Stimulated activated CD8-positive, alpha-beta memory T cell treated with anti-CD3 and anti-CD28 coated beads, Interleukin-7, amount 100 ng/mL, for 4 hours (primary cell): ENCODE measurements at places on chromosomes 5 and 9.

- DNase-seq = no peak
These were observed 91.2 kb downstream of the ARRDC3 start for GRCh38 chr5:91291628-91292569.

DNA sequence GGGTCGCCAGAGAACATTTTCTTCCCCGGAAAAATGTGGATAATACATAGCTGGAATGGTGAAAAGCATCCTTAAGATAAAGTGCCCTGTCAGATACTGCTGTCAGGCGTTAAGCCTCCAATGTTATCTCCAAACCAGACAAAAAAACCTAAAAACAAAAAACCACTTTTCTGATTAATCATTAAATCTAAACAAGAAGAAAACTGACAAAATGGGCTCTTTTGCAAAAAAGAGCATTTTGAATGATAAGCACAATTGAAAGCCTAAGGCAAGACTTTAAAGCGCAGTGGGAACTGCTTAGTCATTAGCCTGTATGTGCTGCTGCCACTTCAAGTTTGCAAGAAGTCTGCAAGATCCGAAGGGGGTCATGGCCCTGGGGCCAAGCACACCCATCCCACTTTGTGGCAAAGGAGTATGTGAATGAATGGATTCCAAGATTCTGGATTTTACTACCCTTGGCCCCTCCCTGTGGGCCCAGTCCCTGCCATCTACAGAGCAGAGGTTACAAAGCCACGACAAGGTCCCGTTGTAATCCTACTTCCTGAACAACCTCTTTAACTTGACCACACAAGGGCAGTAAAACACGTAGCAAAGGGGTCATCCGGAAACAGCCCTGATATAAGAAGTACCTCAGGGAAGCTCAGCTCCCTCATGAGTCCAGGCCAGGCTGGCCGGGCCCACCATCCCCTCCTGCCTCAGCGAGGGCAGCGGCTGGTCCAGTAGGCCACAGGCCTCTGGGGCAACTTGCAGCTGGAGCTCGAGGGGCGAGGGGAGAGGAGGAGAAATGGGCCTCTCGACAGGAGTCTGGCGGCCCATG lies 29.7 kb downstream of the SHB start:
- DNase-seq = no peak

DNA sequence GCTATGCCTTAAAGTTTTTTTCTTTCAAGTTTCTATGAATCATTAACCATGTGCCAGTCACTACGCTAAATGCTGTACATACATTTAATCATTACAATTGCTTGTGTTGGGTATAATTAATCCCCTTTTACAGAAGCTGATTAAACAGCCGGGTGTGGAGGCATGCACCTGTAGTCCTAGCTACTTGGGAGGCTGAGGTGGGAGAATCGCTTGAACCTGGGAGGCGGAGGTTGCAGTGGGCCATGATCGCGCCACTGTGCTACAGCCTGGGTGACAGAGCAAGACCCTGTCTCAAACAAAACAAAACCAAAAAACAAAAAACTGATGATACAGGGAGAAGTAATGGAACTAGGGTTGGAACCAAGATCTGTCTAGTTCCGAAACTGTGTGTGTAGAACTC lies 1.2 kb upstream of the UBE2R2 start:
- DNase-seq = no peak

DNA sequence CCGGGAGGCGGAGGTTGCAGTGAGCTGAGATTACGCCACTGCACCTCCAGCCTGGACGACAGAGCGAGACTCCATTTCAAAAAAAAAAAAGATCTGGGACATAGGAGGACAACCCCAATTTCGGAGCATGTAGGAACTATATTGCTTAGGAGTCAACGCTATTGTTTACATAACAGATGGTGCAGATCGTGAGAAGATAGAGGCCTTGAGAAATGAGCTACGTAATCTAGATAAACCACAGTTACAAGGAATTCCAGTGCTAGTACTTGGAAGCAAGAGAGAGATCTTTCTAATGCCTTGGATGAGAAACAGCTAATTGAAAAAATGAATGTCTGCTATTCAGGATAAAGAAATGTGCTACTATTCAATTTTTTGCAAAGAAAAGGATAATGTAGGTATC lies 20.3 kb downstream of the TBC1D2 start:
- DNase-seq = no peak

- no peak for DNase-seq
These were observed 12.8 kb downstream of the RALGPS1 start for GRCh38 chr9:126927419-126927818.

DNA sequence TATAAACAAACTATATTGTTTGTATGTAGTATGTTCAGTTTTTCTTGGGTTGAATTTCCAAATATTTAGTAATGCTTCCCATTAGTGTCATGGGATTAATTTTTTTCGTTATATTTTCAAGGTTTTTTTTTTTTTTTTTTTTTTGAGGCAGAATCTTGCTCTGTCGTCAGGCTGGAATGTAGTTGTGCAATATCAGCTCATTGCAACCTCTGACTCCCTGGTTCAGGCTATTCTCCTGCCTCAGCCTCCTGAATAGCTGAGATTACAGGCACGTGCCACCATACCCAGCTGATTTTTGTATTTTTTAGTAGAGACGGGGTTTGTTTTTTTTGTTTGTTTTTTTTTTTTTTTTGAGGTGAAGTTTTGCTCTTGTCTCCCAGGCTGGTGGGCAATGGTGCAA lies 10.6 kb downstream of the DDX46 start:
- DNase-seq = no peak

DNA sequence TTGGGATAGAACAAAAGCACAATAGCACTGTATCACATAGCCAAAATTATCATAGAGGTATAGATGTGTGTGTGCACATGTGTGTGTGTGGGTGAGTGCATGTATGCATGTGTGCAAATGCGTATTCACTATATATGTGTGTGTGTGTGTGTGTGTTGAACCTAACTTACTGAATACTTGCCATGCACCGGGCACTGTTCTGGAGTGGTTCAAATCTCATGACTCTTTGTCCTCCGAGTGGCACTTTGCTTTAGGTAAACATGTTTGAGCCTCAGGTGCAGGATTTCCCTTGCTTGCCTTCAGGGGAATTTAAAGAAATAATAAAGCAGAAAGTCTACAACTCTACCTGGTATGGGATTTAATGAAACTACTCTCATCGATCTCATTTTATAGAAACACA lies 183.5 kb upstream of the GDNF start:
- DNase-seq = no peak

DNA sequence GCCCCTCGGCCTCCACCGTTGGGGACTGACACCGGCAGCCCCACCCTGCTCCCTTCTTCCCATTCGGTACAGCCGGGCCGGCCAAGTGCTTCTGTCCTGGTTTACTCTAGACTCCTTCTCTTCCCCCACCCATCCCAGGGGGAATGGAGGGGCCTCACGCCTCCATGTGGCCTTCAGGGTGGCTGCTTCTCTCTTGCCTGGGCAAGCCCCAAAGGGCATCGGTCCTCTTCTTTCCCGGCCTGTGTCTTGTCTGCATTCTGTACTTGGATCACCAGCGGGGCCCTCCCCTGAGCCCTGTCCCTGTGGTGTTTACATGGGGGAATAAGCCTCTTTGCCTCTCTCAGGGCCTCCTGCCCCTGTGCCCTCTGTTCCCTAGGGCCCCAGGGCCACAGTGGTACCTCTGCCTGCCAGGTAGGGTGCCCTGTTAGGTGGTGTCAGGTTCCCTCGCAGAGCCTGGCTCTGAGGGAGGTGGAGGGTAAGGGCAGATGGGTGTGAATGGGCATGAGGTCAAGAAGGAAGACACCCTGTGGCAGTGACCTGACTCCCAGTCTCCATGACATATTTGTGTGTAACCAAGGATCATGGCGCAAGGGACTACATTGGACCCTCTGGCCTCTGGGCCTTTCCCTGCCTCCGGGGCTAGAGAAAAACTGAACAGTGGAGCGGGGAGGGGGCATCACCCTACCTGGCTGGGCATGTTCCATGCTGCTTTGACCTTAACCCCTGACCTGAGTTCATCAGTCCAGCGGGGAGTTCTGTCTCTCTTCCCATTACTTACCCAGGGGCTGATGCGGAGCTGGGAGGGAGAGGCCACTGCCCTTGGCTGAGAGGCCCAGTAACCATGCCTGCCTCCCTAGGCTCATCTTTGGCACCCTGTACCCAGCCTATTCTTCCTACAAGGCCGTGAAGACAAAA lies 1.6 kb downstream of the REEP2 start:
- DNase-seq = no peak

- DNase-seq = no peak
These were observed 77.3 kb upstream of the RPS23 start for GRCh38 chr5:82355496-82355895.

GRCh38 chr5:40680741-40681362 lies 1.1 kb downstream of the PTGER4 start:
- peak; percentile 36 for DNase-seq

DNA sequence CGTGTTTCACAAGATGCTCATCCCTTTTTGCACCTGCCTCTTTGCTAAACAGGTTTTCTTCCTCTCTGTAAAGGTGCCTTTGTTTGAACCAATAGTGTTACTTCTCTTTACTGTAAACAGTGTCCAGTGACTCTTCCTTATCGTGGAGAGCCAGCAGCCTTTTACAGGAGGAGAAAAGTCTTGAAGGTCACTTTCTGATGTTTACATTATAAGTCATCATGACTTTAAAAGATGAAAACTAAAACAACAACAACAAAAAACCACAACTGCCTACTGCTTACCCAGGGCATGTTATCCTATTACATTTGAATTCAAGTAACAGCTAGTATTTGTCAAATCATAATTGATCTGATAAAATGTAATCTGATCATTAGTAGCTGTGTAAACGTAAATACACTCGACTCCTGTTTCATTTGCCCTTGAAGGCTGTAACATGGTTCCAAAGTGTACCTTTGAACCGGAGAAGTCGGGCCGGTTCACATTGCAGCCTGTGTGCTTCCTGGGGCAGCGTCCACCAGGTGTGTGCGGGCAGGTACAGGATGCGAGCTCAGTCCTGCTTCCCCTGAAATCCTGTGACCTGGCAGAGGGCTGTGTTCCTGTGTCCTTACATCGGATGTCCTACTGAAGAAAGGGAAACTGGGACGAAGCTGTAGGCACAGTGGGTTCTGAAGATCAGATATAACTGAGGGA lies 118.1 kb downstream of the C9orf152 start:
- no peak for DNase-seq

DNA sequence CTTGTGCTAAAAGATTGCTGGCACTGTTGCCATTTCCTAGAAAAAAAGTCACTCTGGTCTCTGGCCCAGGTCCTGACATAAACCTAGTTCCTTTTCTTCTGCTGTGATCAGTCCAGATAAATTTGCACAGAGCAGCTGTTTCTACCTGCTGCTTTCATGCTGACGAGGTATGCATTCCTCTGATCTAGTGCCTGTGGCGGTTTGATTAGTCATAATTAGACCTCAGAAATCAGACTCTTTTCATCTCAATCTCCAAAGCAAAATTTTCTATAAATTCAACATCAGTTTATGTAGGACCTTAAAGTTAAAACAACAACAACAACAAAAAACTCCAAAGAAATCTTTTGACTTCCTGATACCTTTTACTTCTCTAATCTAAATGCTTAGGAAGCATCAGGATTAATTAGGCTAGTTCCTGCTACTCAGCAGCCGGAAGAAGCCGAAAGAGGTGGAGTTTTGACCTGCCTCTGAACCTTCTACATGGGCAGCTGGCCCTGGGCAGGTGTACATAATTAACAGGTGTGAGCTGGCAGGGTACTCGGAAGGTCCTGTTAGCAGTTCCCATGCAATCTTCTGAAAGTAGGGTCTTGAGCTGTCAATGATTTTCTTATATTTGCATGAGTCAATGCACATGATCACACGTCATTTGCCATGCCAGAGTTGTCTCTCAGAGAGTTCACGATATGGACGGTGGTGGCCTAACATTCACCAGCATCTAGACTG lies 83.3 kb upstream of the CCDC112 start:
- DNase-seq = no peak

GRCh38 chr9:10268531-10269485 lies 344.0 kb downstream of the PTPRD start:
- no peak for DNase-seq

DNA sequence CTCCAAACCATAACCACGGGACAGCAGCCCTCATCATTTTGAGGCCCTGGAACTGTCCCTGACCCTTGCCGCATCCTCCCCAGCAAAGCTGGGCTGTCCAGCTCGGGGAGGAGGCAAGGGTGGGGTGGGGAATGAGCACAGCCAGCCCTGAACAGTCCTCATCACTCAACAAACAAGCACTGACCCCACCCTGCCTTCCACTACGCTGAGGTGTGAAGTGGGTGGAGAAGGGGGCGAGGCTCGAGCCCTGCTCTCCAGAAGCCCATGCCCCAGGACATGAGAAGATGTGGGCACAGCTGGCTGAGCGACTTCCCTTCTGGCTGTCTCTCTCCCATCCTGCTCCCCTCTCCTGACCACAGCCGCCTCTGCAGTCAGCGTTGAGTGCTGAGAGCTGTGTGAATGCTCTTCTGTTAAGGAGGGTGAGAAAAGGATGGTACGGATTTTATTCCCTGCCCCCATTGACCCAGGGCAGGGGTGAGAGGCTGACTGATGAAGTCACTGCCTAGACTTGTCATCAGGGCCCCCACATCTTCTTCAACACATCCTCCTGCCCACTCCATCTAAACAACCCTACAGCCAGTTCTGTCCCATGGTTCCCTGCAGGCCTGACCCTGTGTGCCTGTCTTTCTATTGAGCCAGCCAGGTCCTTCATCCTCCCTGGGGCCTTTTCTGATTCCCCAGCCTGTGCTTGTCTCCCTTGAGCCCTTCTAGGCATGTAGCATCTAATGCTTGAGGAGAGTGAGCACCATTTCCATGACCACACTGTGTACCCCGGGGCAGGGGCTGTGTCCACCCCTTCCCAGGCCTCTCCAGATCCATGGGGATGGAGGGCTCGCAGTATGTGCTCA lies 276.0 kb downstream of the FSTL4 start:
- DNase-seq = no peak

GRCh38 chr9:110559869-110560268 lies 19.7 kb downstream of the SVEP1 start:
- no peak for DNase-seq

- no peak for DNase-seq
These were observed 14.3 kb upstream of the LHX3 start for GRCh38 chr9:136219276-136219675.

DNA sequence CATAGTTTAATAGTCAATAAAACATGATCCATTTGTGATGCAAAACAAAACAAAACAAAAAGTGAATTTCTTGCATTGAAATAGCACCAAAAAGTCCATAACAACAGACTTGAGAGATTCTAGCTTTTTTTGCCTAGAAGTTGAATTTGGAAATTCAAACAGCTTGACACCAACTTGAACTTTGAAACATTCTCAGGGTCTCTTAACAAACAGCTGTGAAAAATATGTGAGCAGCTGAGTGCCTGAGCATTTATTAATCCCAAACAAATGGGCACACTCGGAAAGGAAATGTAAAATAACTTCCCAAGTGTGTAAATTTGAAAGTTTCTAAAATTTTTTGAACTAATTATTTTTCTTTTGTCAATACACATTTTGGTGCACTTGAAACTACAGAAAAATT lies 56.0 kb upstream of the HMHB1 start:
- no peak for DNase-seq

GRCh38 chr9:5448016-5448415 lies 2.3 kb upstream of the CD274 start:
- no peak for DNase-seq

GRCh38 chr9:21901546-21901945 lies 92.6 kb downstream of the CDKN2A start:
- DNase-seq = no peak

GRCh38 chr9:19022206-19022605 lies 10.8 kb downstream of the SAXO1 start:
- DNase-seq = no peak
